ENCODE measurements at places on chromosomes 4 and X.

- DNase-seq: no peak
These were observed 22.8 kb downstream of the PDLIM3 start for GRCh38 chr4:185512516-185512915.

DNA sequence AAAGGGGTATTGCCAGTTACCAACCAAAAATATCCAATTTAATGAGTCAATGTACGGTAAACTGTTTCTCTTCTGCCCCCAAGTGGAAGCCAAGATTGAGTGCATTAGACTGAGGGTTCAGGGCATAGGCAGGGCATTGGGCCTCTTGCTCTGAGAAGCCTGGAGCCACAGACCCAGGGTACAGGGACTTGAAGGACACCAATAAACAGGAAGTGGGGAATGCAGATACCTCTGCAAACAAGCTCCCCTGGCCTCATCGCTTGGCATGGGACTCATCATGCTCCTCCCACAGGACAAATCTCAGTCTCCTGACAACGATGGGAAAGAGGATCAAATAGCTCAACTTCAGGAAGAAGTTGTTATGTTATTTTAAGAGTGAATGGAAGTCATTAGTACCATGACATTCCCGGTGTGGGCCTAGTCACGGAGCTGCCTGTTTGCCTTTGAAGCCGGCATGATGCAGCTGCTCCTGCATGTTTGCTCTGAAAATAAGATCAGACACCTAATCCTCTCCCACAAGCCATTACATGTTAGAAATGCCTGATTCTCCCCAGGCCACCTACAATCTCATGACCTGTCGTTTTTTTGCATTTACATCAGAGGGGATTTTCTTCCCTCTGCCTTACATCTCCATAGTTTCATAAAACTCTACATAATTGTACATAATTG, 224.2 kb downstream of the RCHY1 start:
- no peak for DNase-seq

DNA sequence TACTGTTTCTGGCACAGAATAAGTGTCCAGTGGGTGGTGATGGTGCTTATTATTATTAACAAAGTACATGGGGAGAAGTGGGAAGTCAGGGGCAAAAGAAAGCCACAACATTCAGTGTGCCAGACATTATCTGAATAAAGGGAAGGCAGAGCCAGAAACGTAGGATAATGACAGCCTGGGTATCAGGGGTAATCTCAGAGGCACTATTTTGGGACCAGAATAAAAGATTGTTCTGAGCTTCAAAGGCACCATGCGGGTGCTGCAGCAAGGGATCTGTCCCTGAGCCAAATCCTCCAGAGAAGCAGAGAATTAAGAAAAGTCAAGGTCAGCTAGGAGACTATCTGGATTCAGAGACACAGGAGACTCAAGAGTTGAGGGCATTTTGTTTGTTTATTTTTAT, 328.8 kb upstream of the GATB start:
- no peak for DNase-seq

- DNase-seq: no peak
These were observed 10.8 kb downstream of the TMEM131L start for GRCh38 chr4:153476829-153477574.

- DNase-seq: no peak
These were observed 35.2 kb downstream of the EDNRA start for GRCh38 chr4:147516133-147516532.

DNA sequence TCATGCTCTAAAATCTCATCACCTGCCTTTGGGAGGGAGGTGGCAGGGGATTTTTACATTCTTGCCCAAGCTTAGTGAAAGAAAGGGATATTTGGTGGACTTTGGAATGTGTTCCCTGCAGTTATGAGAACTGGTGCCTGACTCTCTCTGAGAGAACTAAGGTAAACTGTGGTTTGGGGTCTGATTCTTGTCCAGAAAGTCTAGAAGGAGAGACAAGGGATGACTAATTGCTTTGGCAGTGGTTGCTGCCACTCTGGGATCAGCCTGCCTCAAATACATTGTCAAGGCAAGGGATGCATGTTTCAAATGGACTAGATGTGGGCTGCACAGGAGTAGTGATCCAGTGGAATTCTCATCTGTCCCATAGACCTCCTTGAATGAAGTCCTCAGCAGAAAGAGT, 115.2 kb downstream of the DDIT4L start:
- DNase-seq: no peak

DNA sequence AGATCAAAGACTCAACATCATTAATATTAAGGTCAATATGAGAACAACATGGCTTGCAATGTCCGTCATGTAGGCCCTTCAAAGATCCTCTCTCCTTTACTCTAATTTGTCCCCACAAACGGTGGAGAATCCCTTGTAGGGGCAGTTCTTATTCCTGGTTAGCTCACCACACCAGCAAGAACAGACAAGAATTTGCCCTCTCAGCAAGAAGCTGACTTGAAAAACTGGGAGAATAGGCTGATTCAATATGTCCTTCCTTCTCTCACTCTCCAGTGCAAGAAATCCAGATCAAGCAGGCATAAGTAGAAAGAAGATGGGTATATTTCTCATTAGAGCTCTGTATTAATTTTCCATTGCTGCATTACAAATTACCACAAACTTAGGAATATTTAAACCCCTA, 704.2 kb upstream of the SLIT2 start:
- DNase-seq: no peak

DNA sequence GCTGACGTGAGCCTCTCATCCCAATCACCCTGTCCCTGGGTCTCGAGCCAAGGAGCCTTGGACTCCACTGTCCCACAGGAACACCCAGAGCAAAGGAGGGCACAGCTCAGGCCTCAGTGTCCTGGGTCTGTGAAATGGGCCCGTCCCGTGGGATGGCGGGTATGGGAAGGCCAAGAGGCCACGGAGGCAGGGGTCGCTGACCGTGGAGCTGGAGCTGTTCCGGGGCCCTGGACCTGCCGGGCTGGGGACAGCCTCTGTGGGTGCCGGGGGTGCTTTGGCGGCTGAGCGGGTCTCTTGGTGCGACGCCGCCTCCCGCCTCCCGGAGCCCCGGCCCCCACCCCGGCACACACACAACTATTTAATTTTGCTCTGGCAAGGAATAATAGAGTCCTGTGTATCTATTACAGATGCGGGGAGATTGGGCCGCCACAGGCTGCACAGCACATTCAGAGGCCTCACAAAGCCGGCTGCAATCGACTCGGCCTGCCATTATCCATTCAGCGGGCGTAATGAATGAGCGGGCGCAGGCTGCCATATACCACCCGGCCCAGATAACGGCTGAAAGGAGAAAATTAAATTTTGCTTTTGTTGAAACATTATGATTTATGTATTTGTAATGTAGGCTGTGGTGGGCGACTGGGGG, 83.9 kb upstream of the NKX1-1 start:
- DNase-seq: peak; percentile 16

GRCh38 chr4:149266301-149266700, 549.3 kb downstream of the IQCM start:
- no peak for DNase-seq

GRCh38 chr4:40165916-40166315, 30.9 kb upstream of the RHOH start:
- DNase-seq: no peak

DNA sequence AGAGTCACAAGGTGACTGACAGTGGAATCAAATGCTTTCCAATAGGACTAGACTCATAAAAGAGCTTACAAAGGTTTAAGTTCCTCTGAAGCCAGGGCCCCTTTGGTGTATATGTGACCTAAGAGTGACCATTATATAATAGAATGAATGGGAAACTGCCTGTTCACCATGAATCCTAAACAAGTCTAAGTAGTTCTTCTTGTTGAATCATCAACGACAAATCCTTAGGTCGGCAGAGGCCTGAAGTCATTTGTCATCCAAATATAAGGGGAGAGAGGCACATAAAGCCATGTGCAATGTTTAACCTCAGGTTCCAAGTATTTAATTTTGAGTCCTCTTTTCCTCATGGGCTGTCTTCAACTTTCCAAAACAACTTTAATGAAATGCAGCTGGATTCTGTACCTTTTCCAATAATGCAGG, 122.4 kb downstream of the RASL11B start:
- no peak for DNase-seq

DNA sequence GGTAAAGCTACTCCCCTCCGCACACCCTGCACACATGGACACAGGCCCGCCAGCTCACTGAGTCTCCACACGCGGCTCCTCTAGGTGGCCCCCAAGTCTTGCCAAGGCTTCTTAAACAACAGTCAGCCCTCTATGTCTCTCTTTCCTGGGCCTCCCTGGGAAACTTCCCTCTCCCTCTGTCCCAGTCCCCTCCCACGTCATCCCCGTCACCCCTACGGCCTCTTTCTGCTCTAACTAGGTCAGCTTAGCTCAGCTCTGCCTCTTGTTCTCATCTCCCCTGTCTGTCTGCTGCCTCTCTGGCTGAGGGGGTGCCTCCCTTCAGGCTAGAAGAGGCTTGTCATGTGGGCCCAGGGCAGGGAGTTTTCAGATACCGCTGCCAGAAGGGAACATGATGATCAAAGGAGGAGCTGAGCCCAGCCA, 38.8 kb downstream of the SEPTIN6 start:
- DNase-seq: no peak

GRCh38 chr4:158962393-158962792, 140.5 kb upstream of the RAPGEF2 start:
- no peak for DNase-seq

DNA sequence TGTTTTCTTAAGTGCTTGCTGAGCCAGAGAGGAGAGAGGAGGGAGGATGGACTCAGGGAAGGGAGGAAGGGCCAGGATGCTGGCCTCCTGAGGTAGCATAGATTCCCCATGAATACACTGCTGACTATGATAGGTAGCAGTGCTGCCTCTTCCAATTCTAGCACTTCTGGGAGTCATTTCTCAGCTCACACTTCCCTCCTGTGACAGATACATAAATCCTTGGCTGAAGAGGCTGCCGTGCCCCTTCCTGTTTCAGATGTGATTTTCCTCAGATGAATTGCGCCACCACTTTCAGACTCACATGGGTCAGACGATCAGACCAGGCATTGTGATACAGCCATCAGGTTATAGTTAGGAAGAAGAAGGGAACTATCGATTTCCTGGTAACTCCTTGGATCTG, 22.4 kb downstream of the TSC22D3 start:
- no peak for DNase-seq

GRCh38 chrX:13698432-13698831, 9.5 kb downstream of the RAB9A start:
- DNase-seq: no peak

- no peak for DNase-seq
These were observed 14.9 kb downstream of the TIFA start for GRCh38 chr4:112270640-112271421.

DNA sequence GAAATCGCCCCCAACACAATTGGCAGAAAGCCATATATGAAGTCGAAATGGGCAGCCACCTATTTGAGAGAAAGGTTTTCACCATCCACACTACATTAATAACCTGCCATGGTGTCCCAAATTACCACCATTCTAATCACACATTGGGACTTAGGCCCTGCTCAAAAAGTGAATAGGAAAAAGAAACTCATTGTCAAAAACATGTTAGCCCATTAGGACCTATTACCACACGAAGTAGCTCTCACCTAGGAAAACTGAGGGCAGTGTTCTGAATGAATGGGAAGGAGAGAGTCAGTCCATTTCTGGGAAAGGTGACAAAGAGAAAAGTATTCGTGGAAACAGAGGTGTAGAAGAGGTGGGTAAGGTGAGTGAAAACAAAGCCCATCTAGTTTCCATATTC, 60.8 kb downstream of the GPC3 start:
- no peak for DNase-seq

DNA sequence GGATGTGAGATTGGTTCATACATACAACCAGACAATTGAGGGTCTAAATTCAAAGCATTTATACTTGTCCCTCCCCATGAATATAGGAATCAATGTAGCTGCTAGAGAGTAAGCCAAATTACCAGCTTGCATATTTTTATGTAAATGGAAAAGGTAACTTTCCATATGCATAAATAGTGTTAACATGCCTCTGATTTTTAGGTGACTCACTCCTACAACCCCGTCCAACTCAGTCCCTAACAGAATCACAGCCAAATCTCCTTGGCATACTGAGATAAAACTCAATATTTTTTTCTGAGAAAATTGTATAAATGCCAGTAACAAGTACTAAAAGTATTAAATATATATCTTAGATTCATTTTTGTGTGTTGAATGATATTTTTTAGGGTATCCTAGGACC, 67.2 kb downstream of the INPP4B start:
- DNase-seq: no peak

DNA sequence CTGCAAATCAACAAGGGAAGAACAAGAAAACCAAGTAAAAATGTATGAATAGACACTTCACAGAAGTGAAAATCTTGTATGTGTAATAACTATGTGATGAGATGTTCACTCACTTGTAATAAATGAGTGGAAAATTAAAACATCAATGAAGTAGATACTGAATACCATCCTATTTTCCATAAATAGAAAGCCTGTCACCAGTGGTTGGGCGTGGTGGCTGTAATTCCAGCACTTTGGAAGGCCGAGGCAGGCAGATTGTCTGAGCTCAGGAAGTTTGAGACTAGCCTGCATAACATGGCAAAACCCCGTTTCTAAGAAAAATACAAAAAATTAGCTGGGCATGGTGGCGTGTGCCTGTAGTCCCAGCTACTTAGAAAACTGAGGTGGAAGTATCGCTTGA, 53.5 kb upstream of the SOD3 start:
- DNase-seq: no peak

DNA sequence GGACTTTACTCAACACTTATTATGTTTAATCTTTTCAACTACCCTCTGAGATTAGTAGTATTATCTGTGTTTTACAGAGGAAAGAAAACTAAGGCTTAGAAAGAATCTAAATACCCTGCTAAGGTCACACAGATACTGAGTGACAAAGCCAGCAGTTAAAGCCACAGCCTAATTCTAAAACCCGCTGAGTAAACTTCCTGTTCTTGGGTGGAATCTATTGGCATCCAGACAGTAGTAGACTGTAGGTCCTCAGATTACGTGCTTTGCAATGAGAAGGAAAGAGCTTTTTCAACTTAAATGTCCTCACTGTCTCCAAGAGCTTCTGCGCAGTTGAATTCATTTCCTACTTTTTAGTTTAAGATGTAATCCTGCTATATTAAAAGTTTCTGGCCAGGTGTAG, 126.0 kb downstream of the TENM3 start:
- DNase-seq: no peak

DNA sequence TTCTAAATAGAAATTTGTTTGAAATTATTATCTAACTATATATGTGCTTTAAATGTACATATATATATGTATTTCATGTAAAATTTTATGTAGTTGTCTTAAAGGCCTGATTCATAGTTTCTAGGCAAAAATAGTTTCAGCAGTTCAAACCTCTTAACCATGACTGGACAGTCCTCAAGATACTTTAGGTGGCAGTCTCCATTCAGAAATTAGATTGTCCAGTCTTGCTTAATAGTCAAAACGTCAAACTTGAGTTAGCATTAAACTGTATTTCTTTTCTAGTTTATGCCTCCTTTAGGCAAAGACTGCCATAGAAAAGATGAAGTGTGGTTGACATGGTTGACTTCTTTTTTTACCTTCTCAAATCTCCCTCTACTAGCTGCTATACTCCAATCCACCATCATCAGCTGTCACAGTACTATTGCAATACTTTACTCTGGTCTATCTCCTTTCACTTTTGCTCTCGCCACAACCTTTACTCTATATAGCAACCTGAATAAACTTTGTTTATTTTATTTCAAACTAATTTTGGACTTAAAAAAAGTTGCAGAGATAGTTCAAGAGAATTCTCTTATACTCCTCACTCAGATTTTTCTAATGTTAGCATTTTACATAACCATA, 395.6 kb upstream of the DIPK2B start:
- DNase-seq: no peak

GRCh38 chr4:61239250-61239649, 39.1 kb downstream of the ADGRL3 start:
- DNase-seq: no peak
